AML-193 (cell line): ENCODE measurements at places on chromosomes 4 and X.

DNA sequence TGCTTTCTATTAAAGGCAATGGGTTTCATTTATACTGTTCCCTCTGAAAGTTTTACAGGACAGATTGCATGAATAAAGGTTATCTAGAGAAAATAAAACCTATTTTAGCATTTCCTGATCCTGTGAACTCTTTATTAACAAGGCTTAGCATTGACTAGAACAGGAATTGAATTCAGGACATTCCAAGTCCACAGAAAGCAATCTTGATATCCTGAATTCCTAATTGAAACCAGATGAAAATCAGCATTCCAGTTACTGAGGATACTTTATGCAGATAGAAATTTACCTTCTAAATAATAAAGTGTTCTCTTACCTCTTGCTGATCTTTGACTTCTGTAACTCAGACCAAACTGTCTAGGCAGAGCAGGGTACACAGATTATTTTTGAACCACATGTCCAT lies 151.4 kb downstream of the ZNF518B start:
- no peak for DNase-seq

- DNase-seq = peak; percentile 79
These were observed at the start of gene TMEM156 for GRCh38 chr4:39032218-39033085. TMEM156 (minus strand) TSS chr4:39032409; CDS start chr4:39032313, 96 bp downstream.

GRCh38 chrX:87160435-87161010 lies 357.1 kb upstream of the KLHL4 start:
- no peak for DNase-seq

GRCh38 chrX:115624916-115625315 lies 63.9 kb downstream of the PLS3 start:
- no peak for DNase-seq

DNA sequence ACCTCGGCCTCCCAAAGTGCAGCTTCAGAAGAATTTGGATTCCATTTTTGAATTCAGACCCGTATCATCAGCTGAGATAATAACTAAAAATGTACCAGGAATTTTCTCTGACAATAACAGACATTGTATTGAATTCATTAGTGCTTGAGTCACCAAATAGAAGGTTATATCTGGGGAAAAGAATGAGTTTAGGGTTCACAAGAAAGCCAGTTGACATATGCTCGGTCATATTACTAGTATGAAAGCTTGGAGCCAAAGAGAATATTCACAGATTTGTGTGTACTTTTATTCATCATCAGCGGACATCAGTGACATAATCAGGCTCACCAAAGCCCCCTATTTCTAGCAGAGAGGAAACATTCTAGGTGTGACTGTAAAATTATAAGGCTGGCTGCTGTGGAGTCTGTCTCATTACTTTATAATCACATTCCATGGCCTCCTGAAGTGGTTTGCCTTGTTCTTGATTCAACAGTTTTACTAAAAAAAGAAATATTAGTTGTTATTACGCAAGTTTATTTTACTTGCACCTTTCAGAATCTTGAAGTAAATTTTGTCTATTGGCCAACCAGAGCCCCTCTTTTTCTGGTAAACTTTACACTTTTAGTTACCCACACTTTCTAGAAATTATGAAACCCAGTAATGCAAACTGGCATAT lies 14.6 kb upstream of the DCTD start:
- no peak for DNase-seq

DNA sequence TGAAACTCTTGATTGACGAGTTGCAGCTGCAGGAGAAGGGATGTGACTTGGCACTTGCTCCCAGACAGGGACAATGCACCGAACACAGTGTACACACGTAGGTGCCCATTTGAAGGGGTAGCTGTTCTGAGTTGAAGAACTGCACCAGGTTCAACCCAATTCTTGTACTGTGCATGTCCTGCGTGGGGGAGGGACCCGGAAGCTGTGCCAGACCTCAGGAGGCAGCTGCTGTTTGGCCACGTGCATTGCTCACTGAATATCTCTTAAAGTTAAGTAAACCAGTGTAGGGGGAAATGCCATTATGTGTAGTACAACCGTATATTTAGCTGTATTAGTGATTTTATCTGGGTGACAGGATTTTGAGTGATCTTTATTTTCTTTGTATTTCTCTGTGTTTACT lies 12.0 kb upstream of the RBBP7 start:
- peak; percentile 9 for DNase-seq

- no peak for DNase-seq
These were observed 139.6 kb downstream of the AMMECR1 start for GRCh38 chrX:110178179-110178865.

DNA sequence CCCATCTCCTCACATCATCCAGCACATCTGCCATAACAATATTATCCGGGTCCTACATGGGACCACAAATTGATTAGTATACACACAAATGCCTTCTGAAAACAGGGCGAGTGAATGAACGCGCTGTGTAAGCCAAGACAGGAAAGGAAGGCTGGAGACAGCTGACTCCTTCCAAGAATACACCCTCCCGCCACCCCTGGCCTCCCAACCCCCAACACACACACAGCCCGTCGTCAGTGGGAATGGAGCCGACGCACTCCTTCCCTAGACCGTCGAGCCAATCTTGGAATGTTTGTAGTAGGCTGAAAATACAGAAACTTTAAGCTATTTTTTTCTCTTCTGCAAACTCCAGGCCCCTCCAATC lies 319 bp upstream of the MAGEH1 start:
- no peak for DNase-seq

DNA sequence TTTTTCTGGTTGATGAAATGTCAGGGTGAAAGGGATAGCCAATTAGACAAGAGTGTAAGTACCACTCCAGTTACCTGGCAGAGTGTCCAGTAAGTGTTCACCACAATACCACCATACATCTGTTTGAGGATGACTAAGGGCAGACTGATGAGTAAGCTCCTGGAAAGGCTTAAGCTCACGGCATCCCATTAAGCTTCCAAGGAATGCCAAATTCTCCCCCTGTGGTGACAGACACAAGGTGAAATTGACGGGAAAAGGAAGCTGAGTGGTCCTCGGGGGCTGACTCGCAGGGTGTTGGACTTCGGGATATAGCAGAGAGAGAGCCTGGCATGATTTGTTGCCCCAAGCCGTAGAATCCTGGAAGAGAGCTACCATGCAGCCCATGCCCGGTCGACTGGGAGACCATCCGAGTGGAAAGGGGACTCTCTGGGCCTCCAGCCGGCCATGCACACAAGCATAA lies 7.6 kb upstream of the BST1 start:
- DNase-seq = no peak

GRCh38 chr4:3375688-3376087 lies 66.1 kb upstream of the HGFAC start:
- DNase-seq = no peak

GRCh38 chr4:25446611-25447010 lies 69.5 kb downstream of the ANAPC4 start:
- no peak for DNase-seq

DNA sequence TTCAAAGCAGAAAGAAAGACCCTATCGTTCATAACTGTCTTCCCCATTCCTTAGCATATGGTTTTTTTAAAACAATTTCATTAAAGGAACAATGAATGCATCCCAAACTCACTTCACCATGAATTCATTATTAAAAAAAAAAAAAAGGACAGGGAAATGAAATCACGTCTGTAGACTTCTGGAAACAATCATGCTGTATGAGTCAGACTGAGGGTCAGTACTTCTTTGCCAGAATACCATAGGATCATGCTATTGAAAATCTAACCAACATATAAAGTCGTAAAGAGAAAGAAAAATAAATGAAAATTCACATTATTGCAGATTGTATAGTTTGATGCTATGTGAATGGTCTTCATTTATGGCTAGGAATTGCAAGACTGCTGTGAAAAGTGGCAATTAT lies 144.4 kb downstream of the PCDH18 start:
- DNase-seq = no peak

GRCh38 chr4:120870279-120870673 lies 52.2 kb downstream of the PRDM5 start:
- no peak for DNase-seq

DNA sequence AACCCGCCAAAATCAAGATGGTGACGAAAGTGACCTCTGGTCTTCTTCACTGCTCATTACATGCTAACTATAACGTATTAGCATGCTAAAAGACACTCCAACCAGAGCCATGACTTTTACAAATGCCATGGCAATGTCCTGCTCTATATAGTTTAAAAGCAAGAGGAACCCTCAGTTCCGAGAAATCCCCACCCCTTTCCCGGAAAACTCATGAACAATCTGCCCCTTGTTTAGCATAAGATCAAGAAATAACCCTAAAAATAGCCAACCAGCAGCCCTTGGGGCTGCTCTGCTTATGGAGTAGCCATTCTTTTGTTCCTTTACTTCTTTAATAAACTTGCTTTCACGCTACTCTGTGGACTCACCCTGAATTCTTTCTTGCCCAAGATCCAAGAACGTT lies 463.5 kb upstream of the FAM241A start:
- no peak for DNase-seq

GRCh38 chr4:66178906-66179305 lies 508.6 kb upstream of the EPHA5 start:
- DNase-seq = no peak

- no peak for DNase-seq
These were observed 49.4 kb upstream of the CHRNA9 start for GRCh38 chr4:40285692-40286091.

- DNase-seq = no peak
These were observed 831.2 kb downstream of the CCSER1 start for GRCh38 chr4:90958256-90958895.

DNA sequence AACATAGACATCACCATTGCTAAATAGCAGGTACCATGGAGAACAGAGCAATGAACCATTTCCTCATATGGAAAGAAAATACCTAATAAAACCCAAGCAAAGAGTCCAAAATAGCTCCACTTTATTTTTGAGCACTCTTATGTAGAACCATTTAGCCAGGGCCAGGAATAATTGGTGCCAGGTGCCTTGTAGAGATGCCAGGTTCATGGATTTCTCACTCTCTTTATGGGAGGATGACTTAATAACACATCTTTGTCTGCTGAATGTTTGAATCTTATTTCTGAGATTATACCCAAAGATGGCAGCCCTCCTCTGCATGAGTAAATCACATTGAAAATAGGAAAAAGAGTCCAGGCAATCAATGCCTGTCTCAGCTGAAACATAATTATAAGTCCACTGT lies 212.3 kb upstream of the SFRP2 start:
- no peak for DNase-seq

DNA sequence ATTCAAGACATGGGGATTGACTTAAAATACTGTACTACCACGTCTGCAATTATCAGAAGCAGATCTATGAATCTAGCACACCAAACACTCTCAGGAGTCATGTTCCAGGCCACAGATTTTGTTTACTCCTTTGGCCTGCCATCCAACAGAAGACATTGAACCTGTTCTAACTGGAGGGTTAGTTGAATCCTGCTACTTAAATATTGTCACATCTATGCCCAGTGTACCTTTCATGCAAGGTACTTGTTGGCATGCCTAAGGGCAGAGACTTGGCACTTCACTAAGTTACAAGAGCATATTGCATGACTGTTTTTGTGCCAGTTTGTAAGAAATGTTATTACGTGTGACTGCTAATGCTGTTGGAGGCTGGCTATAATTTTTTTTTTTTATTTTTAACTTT lies 126.9 kb upstream of the BCOR start:
- no peak for DNase-seq
